ENCODE measurements at places on chromosomes 13 and 19.

GRCh38 chr19:44552324-44552723, 22.8 kb upstream of the CEACAM20 start:
- no peak for DNase-seq

DNA sequence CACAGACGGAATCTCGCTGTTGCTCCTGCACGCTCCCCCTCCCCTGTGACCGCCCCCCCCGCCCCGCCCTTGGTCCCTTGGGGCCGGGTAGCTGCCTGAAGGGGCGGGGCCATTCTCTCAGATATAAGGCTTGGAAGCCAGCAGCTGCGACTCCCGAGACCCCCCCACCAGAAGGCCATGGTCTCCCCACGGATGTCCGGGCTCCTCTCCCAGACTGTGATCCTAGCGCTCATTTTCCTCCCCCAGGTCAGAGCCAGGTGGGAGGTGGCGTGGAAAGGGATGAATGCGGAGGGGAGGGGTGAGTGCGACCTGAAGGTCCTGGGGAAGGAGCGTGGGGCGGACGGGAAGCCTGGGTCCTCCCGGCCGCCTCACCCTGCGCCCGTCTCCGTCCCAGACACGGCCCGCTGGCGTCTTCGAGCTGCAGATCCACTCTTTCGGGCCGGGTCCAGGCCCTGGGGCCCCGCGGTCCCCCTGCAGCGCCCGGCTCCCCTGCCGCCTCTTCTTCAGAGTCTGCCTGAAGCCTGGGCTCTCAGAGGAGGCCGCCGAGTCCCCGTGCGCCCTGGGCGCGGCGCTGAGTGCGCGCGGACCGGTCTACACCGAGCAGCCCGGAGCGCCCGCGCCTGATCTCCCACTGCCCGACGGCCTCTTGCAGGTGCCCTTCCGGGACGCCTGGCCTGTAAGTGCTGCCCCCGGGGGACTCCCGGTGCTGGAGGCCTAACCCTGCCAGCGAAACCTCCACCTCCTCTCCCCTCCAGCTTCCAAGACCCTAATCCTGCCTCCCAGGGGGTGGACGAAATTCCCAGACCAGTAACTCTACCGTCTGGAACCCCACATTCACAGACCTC, at the start of gene DLL3:
Gene DLL3 (plus strand): TSS at position 150 of the 845 bp plus-strand sequence. CDS start 28 bp downstream, at position 178.
- no peak for DNase-seq

- no peak for DNase-seq
Measured at GRCh38 chr19:18607226-18608101, 865 bp upstream of the CRLF1 start.

GRCh38 chr13:110403721-110404120, 96.6 kb downstream of the COL4A2 start:
- no peak for DNase-seq

DNA sequence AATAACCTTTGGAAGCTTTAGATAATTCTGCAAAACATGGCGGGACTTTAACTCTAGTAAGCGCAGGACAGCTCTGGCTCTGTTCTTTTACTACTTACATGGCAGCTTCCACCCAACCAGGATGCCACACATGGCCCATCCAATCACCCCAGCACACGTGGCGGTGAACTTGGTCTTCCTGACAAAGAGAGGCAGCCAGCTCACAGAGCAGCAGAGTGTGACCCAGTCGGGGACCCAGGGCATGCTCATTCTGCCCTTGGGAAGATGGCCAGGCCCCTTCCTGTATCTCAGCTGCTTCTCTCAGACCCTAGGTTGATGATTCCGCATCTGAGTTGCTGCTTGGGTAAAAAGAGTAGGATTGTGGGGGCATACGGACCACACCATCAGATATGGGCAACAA, 172.1 kb downstream of the USP12 start:
- no peak for DNase-seq

- no peak for DNase-seq
Measured at GRCh38 chr13:60604058-60604457, 207.0 kb downstream of the TDRD3 start.

DNA sequence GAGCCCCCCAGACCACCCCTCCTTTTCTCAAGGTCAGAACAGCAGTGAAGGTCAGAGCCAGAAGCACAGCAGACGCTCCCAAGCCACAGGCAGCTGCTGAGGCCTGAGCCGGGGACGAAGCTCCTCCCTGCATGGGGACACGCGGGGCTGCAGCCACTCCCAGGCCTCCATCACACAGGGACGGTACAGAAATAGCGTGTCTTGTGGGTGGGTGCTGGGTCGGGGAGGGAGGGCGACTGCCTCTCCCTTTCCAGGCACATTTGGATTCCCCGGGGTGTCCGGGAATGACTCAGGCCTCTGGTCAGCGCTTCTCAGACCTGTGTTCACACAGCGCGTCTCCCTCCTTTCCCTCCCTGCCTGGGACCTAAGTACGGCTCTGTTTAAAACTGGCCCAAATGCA, 33.2 kb downstream of the RASA3 start:
- no peak for DNase-seq

DNA sequence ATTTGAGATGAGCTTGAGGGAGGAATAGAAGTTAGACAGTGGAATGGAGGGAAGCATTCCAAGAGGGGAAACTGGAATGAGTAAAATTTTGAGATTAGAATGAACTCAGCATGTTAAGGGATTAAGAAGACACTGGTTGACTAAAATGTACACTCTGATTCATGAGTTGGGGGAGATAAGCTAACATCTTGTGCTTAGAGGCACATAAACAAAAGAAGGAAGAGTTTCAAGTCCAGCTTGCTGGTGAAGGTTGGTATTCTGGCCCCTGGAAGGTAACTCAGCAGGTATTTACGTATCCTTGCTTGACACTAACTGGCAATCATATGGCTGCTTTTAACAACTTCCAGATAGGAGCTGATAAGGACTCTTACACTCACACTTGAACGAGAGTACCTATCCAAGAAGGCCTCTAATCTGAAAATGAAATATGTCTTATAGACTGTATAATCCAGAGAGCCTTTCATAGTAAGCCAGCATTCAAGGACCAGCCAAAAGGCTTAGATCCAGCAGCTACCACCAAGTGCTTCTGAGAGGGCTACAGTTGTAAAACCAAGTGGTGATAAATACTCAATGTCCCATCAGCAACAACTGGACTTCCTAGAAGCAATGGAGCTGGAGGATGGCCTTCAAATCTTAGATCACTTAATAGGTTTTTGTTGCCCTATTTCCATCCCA, 149.7 kb upstream of the SERP2 start:
- no peak for DNase-seq

- DNase-seq: no peak
Measured at GRCh38 chr19:42480335-42481095, 37.8 kb upstream of the CXCL17 start.

All from CD8-positive, alpha-beta memory T cell (primary cell).